ENCODE measurements at places on chromosomes 1 and 21. TPM values are rescaled to one million over a fixed set of nuclear protein-coding genes. Genes with fewer than 3 reads are reported as not detected.

Gene ADGRL4
- total RNA-seq, result 0.63 TPM

DNA sequence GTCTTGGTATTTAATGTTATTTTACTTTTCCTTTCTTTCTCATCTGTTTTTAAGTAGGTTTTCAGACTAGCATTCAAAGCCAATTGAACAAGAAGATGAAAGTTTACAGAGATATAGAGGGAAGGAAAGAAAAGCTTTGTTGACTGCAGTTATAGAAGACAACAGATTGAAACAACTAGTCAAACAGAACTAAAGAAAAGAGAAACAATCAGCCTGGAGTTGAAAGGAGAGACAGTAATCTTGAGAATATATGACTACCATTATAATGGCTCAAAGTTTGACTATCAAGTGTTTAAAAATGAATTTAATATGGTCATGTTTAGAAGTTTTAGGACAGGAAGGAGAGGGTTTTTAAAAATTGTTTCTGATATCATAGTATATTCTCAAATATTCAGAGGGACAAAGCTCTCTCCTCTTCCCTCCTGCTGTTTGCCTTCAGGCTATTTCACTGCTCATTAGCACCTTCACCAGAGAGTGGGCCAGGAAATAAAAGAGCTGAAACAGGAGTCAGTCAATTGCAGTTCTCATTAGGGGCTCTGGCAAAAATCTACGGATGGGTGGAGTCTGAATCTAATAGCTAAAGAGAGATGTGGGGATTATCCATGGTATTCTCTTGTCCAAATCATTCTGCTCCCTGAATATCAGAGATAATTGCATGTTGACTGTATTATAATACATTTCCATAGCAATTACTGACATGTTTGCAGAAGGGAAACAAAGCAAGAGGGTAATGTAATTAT, 577.8 kb downstream of the BRINP3 start:
- no peak overlapping the region for H3K4me3 ChIP-seq
- H3K36me3 ChIP-seq, result no peaks in the 10 kb centered on the region
- peak; percentile 31 for DNase-seq

- H3K4me3 ChIP-seq, result no peak overlapping the region
- no peak overlapping the region for H3K27ac ChIP-seq
- no peaks in the 10 kb centered on the region for H3K27me3 ChIP-seq
Observed at GRCh38 chr1:244955661-244956060, 91.3 kb upstream of the HNRNPU start.

Gene SYPL2
- 2.5 TPM for total RNA-seq

GRCh38 chr1:156198831-156199349, 5.0 kb downstream of the SLC25A44 start:
- 0 out of 2 replicates have a peak, but pooled peaks cover 7% of the 10 kb centered on the region for H3K4me1 ChIP-seq
- H3K4me3 ChIP-seq, result no peak overlapping the region
- H3K36me3 ChIP-seq, result peaks cover 7% of the 10 kb centered on the region
- no peaks in the 10 kb centered on the region for H3K27me3 ChIP-seq

DNA sequence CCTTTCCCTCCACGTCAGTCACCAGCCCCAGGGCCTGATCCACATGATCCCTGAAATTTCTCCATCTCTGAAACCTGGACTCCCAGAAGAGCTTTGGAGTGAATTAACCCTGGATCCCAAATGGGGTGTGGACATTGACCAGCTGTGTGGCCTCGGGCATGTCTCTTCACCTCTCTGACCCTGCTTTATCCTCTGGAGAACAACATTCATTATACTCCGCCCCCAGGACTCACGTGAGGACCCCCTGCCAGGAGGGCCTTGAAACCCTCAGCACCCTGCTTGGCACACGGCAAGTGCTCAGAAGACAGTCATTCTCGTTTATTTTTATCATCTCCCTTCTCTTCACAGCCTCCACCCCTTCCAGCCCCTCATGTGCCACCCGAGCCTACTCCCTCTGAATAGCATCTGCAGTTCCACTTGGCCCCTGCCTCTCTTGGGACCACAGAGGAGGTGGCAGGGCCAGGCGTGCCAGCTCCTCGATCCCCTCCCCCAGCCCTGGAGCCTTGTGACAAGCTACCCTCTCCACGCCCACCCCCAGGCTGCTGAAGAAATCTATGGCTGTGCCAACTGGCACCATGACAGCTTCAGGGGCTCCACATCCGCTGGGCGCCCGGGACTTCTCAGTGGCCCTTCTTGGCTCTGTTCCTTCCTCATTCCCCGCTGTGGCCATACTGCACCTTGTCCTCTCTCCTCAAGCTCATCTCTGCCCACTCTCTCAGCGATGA, 18.0 kb downstream of the ADGRB2 start:
- no peaks in the 10 kb centered on the region for H3K36me3 ChIP-seq
- H3K27ac ChIP-seq, result no peak overlapping the region
- no peak for DNase-seq
- H3K4me1 ChIP-seq, result no peaks in the 10 kb centered on the region
- H3K4me3 ChIP-seq, result no peak overlapping the region
- no peaks in the 10 kb centered on the region for H3K27me3 ChIP-seq

DNA sequence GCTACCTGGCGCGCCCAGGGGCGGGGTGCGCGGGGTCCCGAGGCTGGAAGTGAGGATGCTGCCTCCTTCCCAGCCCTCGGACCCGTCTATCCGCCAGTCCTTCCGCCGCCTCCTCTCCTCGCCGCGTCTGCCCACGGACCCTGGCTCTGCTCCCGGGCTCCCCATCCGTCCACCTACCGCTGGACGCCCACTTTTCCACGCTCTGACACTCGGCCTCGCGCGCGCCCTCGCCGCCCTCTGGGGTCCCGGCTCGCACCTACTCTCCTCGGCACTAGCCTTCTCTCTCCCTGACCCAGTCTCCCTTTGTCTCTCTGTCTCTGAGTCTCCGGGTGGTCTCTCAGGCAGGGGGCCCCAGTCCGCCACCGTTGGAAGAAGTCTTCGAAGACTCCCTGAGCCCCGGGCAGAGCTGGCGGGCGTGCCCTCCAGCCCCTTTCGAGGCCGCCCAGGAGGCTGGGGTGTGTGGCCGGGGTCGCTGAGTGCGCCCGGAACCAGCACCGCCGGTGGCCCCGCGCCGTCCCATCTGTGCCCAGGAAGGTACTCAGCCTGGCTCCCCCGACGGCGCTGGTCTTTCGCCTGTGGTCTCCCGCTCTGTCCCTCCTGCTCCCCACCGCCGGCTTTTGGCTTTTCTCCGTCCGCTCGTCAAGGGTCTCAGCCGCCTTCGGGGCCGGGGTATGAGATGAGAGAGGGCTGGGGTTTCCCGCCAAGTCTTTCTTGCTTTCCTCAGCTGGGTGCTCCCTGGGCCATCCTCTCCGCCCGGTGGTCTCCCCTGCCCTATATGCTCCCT, 610 bp downstream of the DRAXIN start:
- peaks cover 10% of the 10 kb centered on the region for H3K4me1 ChIP-seq
- H3K4me3 ChIP-seq, result peak overlapping the region; percentile 94
- H3K36me3 ChIP-seq, result peaks cover 7% of the 10 kb centered on the region
- no peaks in the 10 kb centered on the region for H3K27me3 ChIP-seq
- H3K27ac ChIP-seq, result no peak overlapping the region

DNA sequence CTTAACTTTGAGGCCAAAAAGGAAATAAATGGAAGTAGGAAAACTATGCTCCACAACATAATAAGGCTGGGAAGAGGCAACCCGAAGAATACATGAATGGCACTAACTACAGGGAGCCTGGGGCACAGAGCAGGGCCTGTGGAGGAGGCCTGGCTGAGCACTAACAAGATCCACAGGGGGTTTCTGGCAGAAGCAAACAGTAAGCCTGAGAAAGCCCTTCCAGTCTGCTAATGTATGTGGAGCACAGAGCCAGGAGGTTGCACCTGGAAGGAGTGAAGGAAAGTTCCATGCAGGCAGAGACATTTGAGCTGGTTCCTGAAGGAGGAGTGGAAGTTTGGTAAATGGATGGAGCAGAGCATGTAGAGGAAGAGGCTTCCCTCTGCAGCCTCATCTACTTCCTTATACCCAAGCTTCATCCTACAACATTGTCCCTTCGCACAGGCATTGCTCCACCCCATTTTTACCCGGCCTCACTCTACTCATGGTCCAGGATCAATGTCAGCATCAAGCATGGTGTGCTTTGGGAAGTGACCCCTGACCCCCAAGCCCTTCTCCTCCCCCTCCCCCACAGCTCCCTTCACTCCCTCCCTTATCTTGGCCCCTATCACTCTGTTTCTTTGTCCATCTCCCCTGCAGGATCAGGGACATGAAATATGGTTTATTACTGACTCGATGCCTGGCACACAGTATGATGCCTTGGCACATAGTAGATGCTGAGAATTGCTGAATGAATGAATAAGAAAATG, 23.3 kb downstream of the SHISA4 start:
- no peaks in the 10 kb centered on the region for H3K4me1 ChIP-seq
- H3K27me3 ChIP-seq, result no peaks in the 10 kb centered on the region
- H3K36me3 ChIP-seq, result no peaks in the 10 kb centered on the region
- H3K27ac ChIP-seq, result no peak overlapping the region
- H3K4me3 ChIP-seq, result no peak overlapping the region

Gene LRRC53
- total RNA-seq, result not detected

GRCh38 chr1:110874324-110875215, 1.6 kb downstream of the CD53 start:
- H3K36me3 ChIP-seq, result no peaks in the 10 kb centered on the region
- DNase-seq, result no peak
- no peak overlapping the region for H3K27ac ChIP-seq
- H3K27me3 ChIP-seq, result no peaks in the 10 kb centered on the region
- no peak overlapping the region for H3K4me3 ChIP-seq

DNA sequence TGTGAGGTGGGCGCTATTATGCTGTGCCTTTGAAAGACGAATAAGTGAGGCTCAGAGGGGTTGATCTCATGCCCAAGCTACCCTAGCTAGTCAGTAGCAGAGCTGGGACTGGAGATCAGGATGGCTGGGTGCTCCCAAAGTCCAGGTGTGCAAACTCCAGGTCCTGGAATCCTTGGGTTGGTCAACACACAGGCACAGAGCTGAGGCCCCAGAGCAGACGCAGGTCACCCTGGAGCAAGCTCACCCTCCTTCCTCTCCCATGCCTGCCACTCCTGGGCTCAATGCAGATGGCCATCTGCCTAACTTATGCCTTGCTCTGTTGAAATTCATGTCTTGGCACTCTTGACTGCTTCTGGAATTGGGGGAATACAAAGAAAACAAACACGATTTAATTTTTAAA, 587.2 kb downstream of the PTPRU start:
- no peaks in the 10 kb centered on the region for H3K27me3 ChIP-seq
- no peaks in the 10 kb centered on the region for H3K36me3 ChIP-seq
- no peak overlapping the region for H3K4me3 ChIP-seq
- no peak overlapping the region for H3K27ac ChIP-seq
- peaks cover 3% of the 10 kb centered on the region for H3K4me1 ChIP-seq

DNA sequence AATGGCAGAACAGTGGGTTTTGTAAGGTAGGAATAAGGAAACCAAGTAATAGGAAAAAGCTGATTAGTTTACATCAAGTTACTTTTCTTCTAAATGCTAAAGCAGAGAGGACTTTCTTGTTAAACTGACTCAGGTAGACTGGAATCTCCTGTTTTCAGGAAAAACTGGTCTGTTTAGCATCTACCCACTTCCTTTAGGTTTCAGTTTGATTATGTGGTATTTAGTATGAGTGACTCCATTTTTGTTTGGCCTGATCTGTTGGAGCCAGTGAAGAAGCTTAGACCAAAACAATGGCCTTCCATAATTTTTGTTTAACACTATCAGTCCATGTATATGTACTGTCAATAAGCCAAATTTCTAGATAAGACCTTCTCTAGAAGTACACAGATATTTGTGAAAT, 88.4 kb downstream of the EPB41 start:
- peaks cover 9% of the 10 kb centered on the region for H3K36me3 ChIP-seq
- no peaks in the 10 kb centered on the region for H3K4me1 ChIP-seq
- no peaks in the 10 kb centered on the region for H3K27me3 ChIP-seq
- H3K4me3 ChIP-seq, result no peak overlapping the region
- no peak for DNase-seq

Gene HORMAD1
- not detected for total RNA-seq

- H3K4me1 ChIP-seq, result peaks cover 5% of the 10 kb centered on the region
- DNase-seq, result no peak
- H3K27me3 ChIP-seq, result peaks cover 12% of the 10 kb centered on the region
- H3K27ac ChIP-seq, result no peak overlapping the region
- H3K36me3 ChIP-seq, result no peaks in the 10 kb centered on the region
Observed at GRCh38 chr1:58780836-58781452, 2.9 kb downstream of the JUN start.

Gene TMCC2
- 11.3 TPM for total RNA-seq

DNA sequence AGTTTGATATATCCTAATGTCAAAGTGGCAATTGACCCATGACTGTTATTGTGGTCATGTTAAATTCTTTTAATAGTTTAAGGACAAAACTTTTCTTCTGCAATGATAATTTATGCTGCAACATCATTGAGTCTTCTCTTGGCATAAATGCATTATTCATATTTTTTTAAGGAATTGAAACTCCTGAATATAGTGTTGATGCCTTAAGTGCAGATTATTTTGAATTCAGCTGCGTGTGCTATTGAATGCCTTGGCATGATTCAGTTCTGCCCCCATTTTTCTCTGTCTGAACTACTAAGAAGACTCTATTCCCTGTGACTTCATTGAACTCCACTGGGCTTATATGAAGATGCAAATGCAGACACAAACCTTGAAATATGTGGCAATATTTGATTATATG, 22.6 kb upstream of the NOS1AP start:
- no peak for DNase-seq
- H3K27me3 ChIP-seq, result no peaks in the 10 kb centered on the region
- no peak overlapping the region for H3K4me3 ChIP-seq
- H3K36me3 ChIP-seq, result no peaks in the 10 kb centered on the region

Gene DFFA
- total RNA-seq, result 94.1 TPM

- no peak overlapping the region for H3K4me3 ChIP-seq
- no peaks in the 10 kb centered on the region for H3K27me3 ChIP-seq
- H3K4me1 ChIP-seq, result no peaks in the 10 kb centered on the region
- H3K36me3 ChIP-seq, result peaks cover 16% of the 10 kb centered on the region
- DNase-seq, result no peak
- no peak overlapping the region for H3K27ac ChIP-seq
Observed at GRCh38 chr1:4856396-4856795, 202.0 kb downstream of the AJAP1 start.

- H3K4me1 ChIP-seq, result no peaks in the 10 kb centered on the region
- H3K36me3 ChIP-seq, result peaks cover 35% of the 10 kb centered on the region
- peak overlapping the region; percentile 99 for H3K4me3 ChIP-seq
- H3K27ac ChIP-seq, result peak overlapping the region; percentile 30
- peak; percentile 87 for DNase-seq
Observed at GRCh38 chr1:151539321-151540020, 638 bp upstream of the TUFT1 start.

DNA sequence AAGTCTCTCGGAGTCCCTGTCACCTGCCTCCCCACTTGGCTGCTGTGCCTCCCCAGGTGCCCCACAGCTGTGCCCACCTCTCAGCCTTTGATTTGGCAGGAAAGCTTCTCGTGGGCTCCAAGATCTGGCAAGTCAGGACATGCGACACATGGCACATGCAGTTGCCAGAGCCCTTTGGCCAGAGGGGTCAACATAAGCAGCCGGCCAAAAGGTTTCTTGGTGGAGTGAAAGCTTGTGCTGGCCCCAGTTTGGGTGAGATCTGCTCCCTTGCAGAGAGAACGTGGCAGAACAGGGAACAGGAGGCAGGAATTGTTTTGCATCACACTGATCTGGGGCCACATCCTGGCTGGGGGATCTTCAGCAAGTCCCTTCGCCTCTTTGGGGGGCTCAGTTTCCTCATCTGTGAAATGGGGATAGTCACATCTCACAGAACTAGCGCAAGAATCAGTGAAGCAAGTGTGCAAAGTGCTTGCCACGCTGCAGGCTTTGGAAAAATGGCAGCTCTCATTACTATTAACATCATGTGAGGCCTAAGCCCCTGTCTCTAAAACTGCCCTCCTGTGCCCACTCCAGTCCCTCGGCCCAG, 232.6 kb downstream of the TRABD2B start:
- DNase-seq, result no peak
- H3K27ac ChIP-seq, result no peak overlapping the region
- no peaks in the 10 kb centered on the region for H3K36me3 ChIP-seq
- H3K4me3 ChIP-seq, result no peak overlapping the region

GRCh38 chr1:154198756-154199562, 7.1 kb upstream of the TPM3 start:
- H3K4me1 ChIP-seq, result peaks cover 2% of the 10 kb centered on the region
- H3K4me3 ChIP-seq, result no peak overlapping the region
- peak; percentile 46 for DNase-seq
- no peaks in the 10 kb centered on the region for H3K36me3 ChIP-seq
- no peak overlapping the region for H3K27ac ChIP-seq

Gene PLD5
- total RNA-seq, result 3.7 TPM
